ENCODE measurements at places on chromosomes 11 and 22.

DNA sequence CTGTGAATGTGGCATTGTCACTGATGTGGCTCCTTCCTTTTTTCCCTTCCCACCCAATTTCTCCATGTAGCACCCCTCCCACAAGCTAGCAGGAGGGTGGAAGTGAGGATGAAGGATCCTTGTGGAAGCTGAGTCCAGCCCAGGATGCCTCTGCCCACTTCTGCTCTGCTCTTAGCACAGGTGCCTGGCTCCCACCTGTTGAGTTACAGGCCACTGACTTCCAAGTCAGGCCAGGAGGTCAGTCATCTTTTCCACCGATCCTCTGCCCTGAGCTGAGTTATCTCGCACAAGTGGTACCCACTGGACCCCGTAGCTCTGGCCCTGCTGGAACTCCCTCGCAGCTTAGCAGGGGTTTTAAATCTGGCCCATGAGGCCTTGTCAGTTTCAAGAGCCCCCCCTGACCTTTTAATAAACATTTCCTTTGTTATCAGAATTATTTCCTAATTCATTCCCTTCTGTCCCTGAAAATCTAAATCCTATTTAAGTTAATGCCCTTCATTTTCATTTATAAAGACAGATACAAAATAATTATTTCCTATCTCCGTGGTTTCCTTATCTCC is 125.3 kb upstream of the CADM1 start:
- DNase-seq: no peak

DNA sequence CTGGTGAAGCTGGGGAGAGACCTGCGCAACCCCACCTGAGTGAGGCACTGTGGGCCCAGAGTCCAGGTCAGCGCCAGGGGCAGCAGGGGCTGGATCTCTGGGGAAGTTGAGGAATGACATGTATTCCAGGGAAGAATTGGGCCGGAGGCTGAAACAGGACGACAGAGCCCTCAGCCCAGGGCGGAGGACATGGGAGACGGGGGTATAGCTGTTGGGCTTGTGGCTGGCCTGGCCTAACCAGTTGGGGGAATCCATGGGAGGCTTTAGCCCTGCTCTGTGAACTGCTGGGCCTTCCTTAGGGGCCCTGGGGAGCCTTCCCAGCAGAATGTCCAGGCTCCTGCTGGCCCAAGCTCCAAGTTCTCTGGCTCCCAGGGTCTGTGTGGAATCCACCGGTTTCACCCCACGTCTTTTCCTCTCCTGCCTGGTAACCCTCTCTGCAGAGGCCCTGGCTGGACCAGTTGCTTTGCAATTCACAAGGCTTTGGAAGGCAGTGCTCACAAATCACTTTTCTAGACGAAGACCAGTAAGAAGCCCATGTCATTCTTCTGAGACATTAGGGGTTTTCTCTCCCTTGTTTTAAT is 50.4 kb upstream of the KCNQ1OT1 start:
- no peak for DNase-seq

GRCh38 chr11:24264868-24265267 is 232.0 kb upstream of the LUZP2 start:
- no peak for DNase-seq

DNA sequence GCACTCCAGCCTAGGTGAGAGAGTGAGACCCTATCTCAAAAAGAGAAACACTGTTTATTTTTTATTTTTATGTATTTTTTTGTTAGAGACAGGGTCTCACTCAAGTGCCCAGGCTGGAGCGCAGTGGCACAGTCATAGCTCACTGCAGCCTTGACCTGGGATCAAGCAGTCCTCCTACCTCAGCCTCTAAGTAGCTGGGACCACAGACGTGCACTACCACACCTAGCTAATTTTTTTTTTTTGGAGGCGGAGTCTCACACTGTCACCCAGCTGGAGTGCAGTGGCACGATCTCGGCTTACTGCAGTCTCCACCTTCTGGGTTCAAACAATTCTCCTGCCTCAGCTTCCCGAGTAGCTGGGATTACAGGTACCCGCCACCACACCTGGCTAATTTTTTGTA is 6.4 kb downstream of the RBX1 start:
- DNase-seq: no peak

GRCh38 chr11:36053281-36053680 is 109.4 kb downstream of the LDLRAD3 start:
- DNase-seq: no peak

- DNase-seq: no peak
Observed at GRCh38 chr11:44324749-44325525, 15.0 kb upstream of the ALX4 start.

GRCh38 chr11:11985954-11986949 is 22.2 kb downstream of the DKK3 start:
- DNase-seq: no peak

GRCh38 chr11:66312549-66313320 is 4.1 kb downstream of the CD248 start:
- peak; percentile 98 for DNase-seq

GRCh38 chr11:6556139-6556949 is 47.1 kb downstream of the RRP8 start:
- DNase-seq: no peak

- DNase-seq: no peak
Observed at GRCh38 chr11:123472236-123472935, 42.3 kb downstream of the GRAMD1B start.

DNA sequence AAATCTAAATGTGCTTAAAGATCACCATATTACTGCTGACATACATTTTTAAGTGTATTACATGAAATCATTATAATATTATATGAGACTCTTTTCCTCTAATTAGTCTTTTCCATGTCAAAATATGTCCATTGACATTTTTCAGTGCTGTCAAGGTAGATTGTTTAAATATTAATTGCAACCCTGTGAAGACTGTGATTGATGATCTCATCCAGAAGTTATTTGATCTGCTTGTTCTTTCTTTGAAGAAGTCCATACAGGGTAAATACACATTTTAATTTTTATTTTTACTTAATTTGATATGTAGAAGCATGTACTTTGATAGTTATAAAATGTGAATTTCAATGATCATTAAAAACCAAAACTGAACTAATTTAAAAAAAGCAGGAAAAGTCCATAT is 38.4 kb downstream of the DYNC2H1 start:
- no peak for DNase-seq

- no peak for DNase-seq
Observed at GRCh38 chr11:59777104-59777503, 21.9 kb downstream of the STX3 start.

DNA sequence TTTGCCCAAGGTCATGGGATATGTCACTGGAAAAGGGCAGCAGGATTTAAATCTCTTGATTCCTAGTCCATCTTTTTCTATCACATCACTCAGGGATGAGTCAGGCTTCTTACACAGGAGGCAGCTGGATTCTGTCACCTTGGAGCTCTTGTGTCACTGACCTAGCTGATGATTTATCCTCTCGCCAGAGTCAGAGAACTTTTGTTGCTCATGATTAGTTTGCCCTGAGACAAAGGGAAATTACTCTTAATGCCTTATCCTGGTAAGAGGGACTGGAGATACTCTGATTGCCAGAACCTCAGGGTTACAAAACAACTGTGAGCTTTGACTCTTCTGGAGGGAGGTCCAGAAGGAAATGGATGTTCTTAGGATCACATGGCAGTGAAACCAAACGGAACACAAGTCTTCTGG is 10.1 kb downstream of the COA4 start:
- DNase-seq: no peak

DNA sequence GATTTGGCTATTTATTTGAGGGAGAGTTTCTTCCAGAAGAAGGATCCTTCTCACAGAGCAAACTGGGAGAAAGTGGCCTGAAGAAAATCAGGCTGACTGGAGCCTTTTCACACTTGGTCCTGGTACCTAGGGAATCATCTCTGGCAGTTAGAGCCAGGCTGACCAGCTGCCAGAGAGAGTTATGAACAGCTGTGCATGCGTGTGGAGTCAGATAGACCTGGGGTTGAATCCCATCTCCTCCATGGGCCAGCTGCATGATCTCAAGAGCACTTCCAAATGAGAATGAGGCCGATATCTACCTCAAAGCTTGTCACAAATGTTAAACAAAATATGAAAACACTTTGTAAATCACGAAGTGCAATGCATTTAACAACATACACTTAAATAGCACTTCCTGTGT is 390.0 kb downstream of the TENM4 start:
- no peak for DNase-seq

- no peak for DNase-seq
Observed at GRCh38 chr11:102320188-102320587, 2.9 kb downstream of the BIRC3 start.

GRCh38 chr11:27179334-27179733 is 138.7 kb downstream of the BBOX1 start:
- DNase-seq: no peak

DNA sequence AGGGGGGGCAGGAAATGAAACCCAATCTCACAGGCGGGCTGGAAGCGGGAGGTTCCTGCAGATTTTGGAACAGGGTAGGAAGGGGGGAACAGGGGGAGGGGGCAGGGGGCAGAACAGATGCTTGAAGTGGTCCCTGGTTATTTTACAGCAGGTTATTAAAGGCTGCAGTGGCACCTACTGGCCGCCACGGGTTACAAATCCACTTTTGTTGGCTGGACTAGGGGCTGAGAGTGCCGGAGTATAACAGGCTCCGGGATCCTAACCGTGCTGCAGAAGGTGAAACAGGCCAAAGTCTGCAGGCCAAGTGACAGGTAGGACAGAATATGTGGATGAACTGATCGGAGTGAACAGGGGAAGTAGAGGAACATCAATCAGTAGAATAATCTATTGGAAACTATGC is 2.5 kb downstream of the ROBO3 start:
- no peak for DNase-seq

GRCh38 chr11:105491394-105491793 is 118.5 kb upstream of the GRIA4 start:
- DNase-seq: no peak

DNA sequence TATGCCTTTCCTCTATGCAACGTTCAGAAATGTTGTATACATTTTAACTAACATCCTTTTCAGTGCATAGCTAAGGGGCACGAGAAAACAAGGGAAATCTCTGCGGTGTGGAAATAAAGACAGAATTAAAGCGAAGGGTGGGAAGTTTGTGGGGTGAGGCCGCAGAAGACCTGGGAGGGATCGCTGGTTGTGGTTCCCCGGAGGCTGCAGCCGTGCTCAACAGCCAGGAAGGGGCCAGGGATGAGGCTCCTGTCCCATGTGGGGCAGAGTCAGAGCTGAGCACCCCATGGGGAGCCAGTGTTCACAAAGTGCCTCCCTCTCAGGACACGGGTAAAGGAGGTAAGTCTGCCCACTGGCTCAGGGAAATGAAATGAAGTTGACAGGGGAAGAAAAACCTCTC is 67.5 kb downstream of the MYEOV start:
- no peak for DNase-seq

- no peak for DNase-seq
Observed at GRCh38 chr11:124863137-124863825, 2.0 kb upstream of the ROBO3 start.

DNA sequence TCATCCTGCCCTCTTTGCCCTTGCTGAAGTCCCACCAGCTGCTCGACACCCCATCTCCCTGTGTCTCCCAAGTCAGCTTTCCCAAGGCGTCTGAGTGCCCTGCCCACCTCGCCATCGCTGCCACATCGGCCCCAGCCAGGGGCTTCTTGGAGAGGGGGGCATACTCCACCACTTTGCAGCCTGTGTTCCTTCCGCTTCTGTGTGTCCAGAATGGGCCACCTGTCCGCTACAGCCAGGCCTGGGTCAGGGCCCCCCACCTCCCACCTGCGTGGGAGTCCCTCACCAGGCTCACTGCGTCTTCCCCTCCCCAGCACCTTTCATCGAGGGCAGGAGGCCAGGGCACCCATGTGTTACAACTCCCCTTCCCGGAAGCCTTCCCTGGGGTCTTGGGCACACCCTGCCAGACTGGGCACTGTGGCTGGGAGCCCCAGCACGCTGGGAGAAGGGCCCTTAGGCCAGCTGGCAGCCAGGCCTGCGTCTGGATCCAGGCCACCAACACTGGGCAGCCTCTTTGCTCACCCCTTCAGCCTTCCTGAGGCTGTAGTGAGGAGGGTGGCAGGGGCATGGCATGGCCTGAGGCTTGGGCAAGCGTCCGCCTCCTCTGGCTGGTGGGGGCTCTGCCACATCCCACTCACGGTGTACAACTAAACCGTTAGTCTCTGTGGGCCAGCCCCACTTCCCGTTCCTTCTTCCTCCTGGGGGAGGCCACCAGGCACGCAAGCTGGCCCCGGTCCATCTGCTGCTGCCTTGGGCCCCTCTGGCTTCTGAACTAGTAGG is 13.4 kb downstream of the CPT1A start:
- no peak for DNase-seq

- no peak for DNase-seq
Observed at GRCh38 chr11:73259406-73260126, 12.6 kb upstream of the P2RY6 start.

DNA sequence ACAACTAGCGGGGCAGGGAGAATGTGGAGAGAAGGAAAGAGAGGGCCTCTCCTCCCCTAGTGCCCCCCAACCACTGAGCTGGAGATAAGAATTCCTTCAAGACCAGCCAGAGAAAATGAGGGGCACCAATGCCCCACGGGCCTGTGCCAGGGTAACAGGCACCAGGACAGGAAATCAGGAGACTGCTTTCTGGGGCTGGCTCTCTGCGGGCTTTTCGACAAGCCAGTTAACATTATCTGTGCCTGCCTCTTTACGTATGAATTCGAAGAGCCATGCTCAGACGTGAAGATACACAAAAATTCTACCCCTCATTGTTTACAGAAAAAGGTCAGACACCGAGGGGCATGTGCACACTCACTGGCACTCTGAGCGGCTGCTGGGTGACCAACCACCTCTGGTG is 52.1 kb downstream of the MYH9 start:
- no peak for DNase-seq

- no peak for DNase-seq
Observed at GRCh38 chr11:17013548-17014320, 480 bp downstream of the PLEKHA7 start.

- DNase-seq: no peak
Observed at GRCh38 chr22:19548964-19549363, 24.8 kb upstream of the CLDN5 start.

GRCh38 chr11:125514336-125515101 is 18.5 kb upstream of the FEZ1 start:
- no peak for DNase-seq

- no peak for DNase-seq
Observed at GRCh38 chr11:71342116-71342515, 89.7 kb upstream of the SHANK2 start.

- DNase-seq: no peak
Observed at GRCh38 chr22:43110927-43111623, 525 bp downstream of the BIK start.
